ENCODE measurements at places on chromosomes 7 and 10.
A peak's percentile ranks its signal among the peaks of the same experiment; 100 is the strongest.

DNA sequence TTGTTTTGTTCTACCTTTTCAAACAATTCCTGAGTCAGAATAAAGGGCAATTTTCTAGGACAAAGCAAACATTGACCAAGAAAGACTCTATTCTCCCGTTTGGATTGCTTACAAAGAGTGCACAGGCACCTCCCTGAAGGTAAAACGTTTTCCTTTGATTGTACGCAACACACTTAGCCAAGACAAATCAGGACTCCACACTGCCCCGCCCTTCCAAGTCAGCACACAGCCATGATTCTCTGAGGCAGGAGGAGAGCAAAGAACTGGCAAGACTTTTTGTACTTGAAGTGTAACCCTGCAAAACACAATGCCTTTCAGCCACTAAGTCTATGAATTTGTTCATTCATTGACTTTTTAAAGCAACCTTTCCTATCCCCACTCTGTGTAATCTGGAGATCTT lies 85.0 kb upstream of the FAM180A start:
- no peak for ATAC-seq

- ATAC-seq: no peak
These were observed 289.4 kb upstream of the LRRN3 start for GRCh38 chr7:110801502-110801901.

DNA sequence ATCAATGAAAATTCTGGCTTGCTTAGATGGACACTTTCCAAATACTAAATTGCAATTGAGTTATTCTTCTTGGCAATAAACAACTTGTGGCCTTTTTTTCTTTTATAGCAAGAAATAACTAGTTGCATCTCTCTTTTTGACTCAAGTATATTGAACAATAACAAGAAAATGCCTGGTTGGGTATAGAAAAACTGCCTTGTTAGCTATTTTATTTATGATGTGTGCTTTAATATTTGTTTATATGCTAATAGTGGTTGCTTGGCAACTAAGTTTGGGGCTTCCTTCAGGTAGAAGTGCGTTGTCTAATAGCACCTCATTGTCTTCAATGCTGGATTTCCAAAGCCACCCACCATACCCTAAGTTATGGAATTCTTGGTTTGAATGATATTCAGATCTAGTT lies 30.1 kb upstream of the PPP1R3C start:
- no peak for ATAC-seq

DNA sequence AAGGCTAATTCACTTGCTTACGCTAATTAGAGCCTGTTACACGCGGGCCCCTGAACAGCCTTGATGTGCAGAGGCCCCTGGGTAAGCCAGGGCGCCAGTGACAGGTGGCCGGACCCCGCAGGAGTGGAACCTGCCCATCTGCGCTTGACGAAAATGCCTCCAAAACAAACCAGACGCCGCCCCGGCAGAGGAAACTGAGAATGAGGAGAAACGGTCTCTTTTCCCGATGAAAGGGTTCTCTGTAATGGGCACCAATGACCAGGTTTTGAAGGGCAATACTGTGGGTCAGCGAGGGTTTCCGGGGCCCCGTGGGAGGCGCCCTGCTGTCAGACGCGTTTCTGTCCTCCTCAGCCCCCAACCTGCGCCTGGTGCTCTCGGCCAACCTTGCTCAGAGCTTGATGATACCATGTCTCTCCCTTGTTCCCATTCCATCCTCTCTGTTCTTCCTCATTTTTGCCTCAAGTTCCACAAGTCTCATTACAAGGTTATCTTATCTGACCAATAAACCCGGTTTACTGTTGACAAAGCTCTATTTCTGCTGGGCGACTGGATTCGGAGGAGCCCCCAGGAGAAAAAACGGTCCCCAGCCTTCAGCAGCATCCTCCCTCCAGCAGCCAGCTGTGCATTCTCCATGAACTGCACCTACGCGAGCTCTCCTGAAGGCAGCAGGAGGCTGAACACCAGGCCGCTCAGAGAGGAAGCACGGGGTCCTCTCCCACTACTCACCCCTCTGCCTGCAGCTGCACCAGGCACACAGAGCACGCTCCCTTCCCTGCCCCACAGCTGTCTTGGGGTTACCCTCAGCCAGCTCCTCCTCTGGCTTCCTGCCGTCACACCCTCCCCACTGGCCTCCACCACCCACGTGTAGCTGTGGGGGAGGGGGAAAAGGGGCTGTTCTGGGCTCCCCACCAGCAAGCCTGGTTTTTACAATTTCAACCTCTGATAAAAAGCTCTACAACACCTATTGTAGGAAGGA lies 202.0 kb downstream of the MAD1L1 start:
- no peak for ATAC-seq

DNA sequence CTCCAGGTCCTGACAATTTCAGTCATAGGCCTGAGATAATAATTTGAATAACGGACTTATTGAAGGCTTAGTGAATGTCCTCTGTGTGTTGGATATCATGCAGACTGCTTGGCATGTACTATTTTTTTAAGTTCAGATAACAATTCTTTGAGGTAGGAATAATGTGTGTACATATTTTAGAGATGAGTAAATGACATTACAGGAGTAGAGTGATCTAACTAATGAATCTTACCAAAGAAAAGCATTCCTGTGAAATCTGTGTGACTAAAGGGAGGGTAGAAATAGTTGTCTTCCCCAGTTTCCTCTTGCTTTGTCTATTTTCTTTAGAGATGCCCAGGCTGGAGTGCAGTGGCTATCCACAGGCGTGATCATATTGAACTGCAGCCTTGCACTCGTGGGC lies 391.8 kb upstream of the ETV1 start:
- ATAC-seq: no peak

DNA sequence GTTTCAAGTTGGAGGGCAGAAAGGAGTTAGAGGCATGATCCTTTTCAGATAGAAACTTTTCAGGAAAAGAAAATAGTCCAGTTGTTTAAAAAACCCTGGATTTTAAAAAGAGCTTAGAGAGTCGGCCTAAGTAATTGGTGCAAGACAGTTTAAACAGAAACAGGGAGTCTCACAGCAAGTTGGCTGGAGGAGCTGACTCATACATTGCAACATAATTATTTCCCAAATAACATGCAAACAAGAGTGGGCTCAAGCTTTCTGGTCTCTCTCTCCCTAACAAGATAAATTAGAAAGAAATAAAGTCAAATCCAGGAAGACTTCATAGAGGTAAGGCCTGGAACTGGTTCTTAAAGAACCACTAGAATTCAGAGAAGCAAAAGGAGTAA lies 100.3 kb upstream of the AGBL3 start:
- ATAC-seq: peak; percentile 95

- no peak for ATAC-seq
These were observed 15.3 kb downstream of the DENND11 start for GRCh38 chr7:141686670-141687069.

GRCh38 chr7:116598861-116599260 lies 73.1 kb upstream of the MET start:
- ATAC-seq: no peak

- ATAC-seq: no peak
These were observed 14.7 kb downstream of the NEUROG3 start for GRCh38 chr10:69558559-69558958.

DNA sequence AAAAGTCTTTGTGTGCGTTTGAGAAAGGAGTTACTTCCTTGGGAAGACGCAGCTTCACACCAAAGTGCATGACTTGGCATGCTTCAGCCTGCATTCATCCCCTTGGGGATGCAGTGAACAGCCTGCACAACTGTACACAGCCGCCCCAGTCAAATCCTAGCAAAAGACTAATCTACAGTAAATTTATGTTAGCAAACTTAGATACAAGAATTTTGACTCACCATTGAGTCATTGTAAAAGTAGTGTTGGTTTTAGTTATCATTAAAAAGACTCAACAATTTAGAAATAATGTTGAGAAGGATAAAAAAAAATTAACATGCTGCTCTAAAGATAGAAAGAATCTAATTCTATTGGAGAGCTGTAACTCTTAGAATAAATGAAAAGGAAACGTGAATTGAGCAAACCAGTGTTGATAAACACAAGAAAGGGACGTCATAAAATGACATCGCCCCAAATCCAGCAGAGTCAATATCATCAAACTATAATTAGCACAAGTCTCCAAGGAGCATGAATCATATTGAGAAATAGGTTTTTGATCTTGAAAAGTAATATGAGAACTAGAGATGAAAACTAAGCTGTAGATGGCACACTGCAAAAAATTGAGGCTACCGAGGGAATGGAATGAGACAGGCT lies 11.9 kb upstream of the OPTN start:
- no peak for ATAC-seq

GRCh38 chr7:96819111-96819700 lies 109.6 kb upstream of the SEM1 start:
- ATAC-seq: peak; percentile 8

DNA sequence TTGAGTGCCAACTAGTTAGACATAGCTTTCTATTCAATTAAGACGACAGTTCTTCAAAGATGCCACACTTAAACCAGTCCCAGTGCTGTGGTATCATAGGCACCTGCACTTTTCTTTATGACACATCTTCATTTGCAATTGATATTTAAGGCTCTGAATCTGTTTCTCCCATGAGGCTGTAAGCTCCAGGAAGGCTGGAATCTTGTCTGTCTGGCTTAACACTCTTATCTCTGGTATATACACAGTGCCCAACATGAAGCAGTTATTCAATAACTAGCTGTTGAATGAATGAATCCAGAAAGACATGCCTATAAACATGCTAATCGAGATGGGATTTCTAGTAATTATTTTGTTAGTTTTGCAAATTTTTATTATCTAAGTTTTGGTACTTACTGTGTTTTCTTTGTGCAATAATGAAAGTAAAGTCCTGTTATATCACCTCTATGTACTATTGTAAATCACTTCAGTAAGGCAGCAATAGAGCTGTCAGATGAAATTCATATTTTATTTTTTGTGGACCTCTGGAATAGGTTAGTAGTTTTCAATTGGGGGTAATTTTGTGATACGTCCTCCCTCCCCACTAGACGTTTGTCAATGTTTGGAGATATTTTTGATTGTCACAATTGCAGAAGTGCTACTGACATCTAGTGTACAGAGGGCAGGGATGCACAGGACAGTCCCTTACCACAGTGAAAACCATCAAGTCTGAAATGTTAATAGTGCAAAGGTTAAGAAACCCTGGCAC lies 51.3 kb upstream of the STEAP4 start:
- peak; percentile 79 for ATAC-seq

DNA sequence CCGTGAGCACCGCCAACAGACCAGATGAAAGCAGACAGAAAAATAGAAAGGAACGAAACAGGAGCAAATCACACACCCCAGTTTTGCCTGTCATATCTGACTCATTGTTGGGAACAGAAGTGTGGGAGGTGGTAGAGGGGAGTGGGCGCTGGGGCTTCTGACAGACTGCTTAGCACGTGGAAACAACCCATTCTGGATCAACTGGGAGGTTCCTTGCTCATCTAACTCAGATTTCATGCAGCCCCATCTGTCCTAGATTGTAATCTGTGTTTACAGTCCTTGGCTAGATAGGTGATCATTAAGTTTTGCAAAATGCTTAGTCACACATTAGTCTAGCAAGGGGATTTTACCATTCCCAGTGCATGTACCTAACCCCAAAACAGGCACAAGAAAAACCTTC lies 154.1 kb downstream of the NRP1 start:
- ATAC-seq: no peak

DNA sequence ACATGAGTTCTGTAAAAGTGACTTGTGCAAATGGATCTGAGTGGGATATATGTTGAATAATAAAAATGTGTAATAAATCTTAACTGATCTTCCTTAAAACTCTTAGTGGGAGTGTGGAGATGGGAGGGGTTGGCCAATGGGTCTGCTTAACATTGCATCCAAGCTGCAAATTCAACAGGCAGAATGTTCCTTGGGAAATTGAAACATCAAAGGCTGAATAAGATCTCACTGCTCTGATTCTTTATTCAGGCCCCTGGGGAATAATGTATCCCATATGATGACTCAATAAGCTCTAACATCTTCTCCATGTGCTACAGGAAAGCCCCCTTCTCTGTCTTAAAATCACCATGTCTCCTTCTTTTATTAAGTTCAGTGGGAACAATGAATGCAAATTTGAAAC lies 373.2 kb upstream of the PODXL start:
- ATAC-seq: no peak

DNA sequence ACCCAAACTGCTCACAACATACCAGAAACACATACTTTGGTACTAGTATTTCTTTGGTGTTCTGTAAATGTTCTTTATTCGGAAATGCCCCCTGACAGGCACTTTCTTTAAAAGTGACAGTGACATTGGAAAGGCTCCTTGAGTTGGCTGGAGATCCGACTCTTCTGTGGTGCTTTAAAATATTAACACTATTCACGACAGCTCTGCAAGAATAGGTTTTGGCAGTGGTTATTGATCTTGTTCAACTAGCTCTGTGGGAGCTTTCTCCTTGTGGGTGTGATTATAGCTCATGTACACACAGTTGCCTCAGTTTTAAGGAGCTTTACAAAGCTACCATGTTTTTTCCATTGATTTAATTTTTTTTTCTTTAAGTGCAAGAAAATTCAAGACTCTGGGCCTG lies 30.3 kb upstream of the SLC39A12 start:
- no peak for ATAC-seq

GRCh38 chr7:71424166-71425035 lies 292.5 kb downstream of the GALNT17 start:
- peak; percentile 21 for ATAC-seq

GRCh38 chr10:72588266-72588665 lies 37.6 kb downstream of the MICU1 start:
- ATAC-seq: no peak

DNA sequence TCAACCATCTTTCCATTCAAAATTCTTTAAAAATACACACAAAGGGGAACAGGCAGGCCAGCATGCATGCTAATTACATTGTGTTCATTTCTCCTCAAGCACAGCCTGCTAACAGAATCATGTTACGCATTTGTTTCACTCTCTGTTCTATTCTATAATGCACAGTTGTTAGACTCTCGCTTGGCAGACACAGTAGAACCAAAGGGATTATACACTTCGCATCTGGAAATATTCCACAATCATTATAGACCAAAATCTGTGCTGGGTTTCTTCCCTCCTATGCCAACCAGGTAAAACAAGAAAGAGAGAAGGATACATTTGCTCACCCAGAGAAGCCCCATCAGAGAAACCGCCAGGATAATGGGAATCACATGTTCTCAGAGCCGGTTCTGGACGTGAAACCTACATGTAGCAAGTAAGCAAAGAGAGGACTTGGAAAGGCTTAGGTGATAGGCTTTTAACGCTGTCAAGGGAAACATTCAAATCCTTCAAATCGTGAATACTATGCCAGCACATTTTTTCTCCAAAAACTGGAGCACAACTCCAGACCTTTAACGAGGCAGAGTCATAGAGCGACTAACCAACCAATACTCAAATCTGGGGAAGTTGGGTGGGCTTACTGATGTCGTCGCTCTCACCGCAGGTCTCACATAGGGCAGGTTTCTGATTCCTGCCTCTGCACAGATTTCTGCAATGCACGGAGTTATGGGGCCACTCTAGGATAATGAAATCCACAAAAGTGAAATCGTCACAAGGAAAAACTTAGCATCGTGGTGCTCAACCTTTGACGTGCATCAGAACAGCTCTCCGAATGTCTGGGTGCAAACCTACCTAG lies 380.5 kb upstream of the AUTS2 start:
- ATAC-seq: no peak

GRCh38 chr7:130180571-130181262 lies 24.5 kb downstream of the TMEM209 start:
- peak; percentile 95 for ATAC-seq
